Cardiac muscle cell (in vitro differentiated cells and primary cell): ENCODE measurements at places on chromosomes 4 and X.

DNA sequence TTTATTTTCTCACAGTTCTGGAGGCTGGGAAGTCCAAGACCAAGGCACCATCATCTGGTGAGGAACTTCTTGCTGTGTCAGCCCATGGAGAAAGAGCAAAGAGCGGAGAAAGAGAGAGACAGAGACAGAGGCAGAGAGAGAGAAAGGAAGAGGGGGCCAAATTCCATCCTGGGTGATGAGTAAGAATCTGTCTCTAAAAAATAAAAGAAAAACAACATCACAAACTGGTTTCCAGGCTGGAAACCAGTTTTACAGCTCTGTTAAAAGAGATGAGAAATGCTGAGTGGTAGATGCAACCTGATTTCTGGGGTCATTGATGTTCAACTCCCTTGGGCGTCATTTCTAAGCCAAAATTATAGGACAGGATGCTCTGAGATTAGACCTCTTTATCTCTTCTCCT lies 72.9 kb downstream of the SHOX start:
- no peak overlapping the region for H3K4me3 ChIP-seq
- no peak for DNase-seq
- no peaks in the 10 kb centered on the region for H3K4me1 ChIP-seq
- no peaks in the 10 kb centered on the region for H3K36me3 ChIP-seq

GRCh38 chrX:39930786-39931528 lies 166.8 kb downstream of the BCOR start:
- no peak overlapping the region for H3K4me3 ChIP-seq
- no peak for DNase-seq

- peak overlapping the region; percentile 93 for H3K27ac ChIP-seq
- peak overlapping the region; percentile 15 for H3K4me3 ChIP-seq
- H3K27me3 ChIP-seq: no peaks in the 10 kb centered on the region
- no peaks in the 10 kb centered on the region for H3K36me3 ChIP-seq
- peak; percentile 14 for DNase-seq
These were observed 3.4 kb downstream of the ABHD18 start for GRCh38 chr4:127968586-127968985.

GRCh38 chr4:176967586-176967985 lies 174.9 kb upstream of the VEGFC start:
- H3K27ac ChIP-seq: no peak overlapping the region
- no peaks in the 10 kb centered on the region for H3K36me3 ChIP-seq
- no peak for DNase-seq
- no peak overlapping the region for H3K4me3 ChIP-seq
- H3K4me1 ChIP-seq: peaks cover 8% of the 10 kb centered on the region

- no peak overlapping the region for H3K27ac ChIP-seq
- H3K27me3 ChIP-seq: no peaks in the 10 kb centered on the region
- H3K36me3 ChIP-seq: no peaks in the 10 kb centered on the region
- no peak for DNase-seq
These were observed 18.5 kb upstream of the TET2 start for GRCh38 chr4:105128208-105128607.

GRCh38 chrX:10769696-10770619 lies 149.6 kb upstream of the MID1 start:
- no peaks in the 10 kb centered on the region for H3K36me3 ChIP-seq
- H3K4me1 ChIP-seq: no peaks in the 10 kb centered on the region
- DNase-seq: peak; percentile 47
- H3K4me3 ChIP-seq: no peak overlapping the region

DNA sequence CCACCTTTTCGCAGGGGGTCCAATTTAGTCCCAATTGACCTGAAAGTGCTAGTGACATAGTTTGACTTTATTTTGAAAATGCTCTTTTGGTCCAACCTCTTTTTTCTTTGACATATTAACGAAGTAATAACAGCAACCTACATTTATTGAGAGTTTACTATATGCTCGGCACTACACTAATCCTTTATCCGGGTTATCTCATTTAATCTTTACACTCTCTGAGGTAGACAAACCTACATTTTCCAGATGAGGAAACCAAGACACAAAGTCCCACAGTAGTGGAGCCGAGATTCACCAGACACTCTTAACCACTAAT lies 307 bp upstream of the ATRX start:
- peak overlapping the region; percentile 98 for H3K27ac ChIP-seq
- H3K4me1 ChIP-seq: no peaks in the 10 kb centered on the region
- H3K36me3 ChIP-seq: no peaks in the 10 kb centered on the region
- H3K4me3 ChIP-seq: peak overlapping the region; percentile 63

DNA sequence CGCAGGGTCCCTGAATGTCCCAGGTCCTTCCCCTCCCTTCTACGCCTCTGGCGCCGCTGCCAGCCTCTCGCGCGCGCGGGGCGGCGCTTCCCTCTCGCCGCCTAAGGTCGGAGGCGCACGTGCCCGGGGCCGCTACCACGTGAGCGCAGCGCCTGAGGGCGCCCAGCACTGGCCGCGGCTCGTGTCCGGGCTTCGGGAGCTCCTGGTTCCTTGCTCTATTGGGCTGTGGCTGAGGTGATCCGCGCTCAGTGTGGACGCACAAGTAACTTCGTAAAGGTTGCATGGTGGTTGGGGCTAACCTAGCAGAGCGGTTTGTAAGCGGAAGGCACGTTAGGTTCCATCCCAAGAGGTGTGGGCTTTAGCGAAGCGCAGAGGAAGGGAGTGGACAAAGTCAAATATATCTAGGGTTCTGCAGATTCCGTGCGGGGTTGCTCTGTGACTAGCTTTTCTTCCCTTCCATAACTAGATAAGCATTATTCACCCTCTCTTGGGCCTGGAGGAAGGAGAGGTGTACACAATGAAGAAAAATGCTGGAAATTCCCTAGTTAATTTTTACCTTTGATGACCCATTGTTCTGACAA lies 1.8 kb downstream of the TLL1 start:
- peaks cover 8% of the 10 kb centered on the region for H3K4me1 ChIP-seq
- no peak overlapping the region for H3K27ac ChIP-seq
- no peaks in the 10 kb centered on the region for H3K36me3 ChIP-seq
- H3K27me3 ChIP-seq: peaks cover 65% of the 10 kb centered on the region
- peak overlapping the region; percentile 44 for H3K4me3 ChIP-seq

GRCh38 chr4:96145601-96146000 lies 305.7 kb downstream of the PDHA2 start:
- no peaks in the 10 kb centered on the region for H3K4me1 ChIP-seq
- H3K27ac ChIP-seq: no peak overlapping the region

DNA sequence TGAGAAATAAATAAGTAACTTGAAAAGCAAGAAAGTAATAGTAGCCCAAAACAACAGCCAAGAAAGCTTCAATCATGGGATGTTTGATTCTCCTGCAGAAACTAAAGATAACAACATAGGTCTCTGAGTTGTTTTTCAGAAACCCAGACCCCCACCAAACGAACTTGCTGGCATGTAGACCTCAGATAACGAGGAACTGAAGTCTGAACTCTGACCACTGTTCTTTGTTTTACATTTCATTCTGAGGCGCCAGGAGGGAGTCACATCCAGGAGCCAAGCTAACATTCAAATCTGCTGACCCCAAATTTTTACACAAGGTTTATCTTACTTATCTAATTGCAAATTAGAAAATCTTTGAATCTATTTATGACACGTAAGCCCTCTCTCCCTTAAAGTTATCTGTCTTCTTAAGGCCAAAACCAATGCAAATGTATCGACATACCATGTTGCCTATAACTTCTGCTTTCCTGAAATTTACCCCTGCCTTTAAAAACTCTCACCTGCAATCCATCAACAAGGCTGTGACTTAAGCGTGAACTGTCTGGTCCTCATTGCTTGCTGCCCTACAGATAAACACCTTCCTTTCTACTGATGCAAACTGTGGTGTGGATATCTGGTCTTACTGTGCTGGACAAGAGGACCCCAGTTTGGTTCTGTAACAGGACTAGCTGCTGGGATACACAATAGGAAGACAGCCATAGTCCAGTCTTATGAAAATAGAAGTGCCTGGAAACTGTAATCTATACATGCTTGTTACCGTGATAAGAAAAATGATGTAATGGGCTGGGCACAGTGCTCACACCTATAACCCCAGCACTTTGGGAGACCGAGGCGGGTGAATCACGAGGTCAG lies 37.5 kb upstream of the NEIL3 start:
- H3K4me3 ChIP-seq: no peak overlapping the region
- DNase-seq: no peak
- no peaks in the 10 kb centered on the region for H3K36me3 ChIP-seq
- no peaks in the 10 kb centered on the region for H3K27me3 ChIP-seq
- peaks cover 17% of the 10 kb centered on the region for H3K4me1 ChIP-seq
- peak overlapping the region; percentile 11 for H3K27ac ChIP-seq

DNA sequence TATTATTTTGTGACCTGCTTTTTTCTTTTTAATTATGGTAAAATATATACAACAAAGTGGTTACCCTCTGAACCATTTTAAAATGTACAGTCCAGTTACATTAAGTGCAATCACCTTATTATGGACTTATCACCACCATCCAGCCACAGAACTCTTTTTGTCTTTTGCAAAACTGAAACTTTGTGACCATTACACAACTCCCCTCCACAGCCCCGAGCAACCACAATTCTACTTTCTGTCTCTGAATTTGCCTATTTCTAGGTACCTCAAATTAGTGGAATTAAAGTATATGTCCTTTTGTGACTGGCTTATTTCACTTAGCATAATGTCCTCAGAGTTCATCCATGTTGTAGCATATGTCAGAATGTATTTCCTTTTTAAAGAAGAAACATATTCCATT lies 39.3 kb upstream of the WWC2 start:
- no peak overlapping the region for H3K4me3 ChIP-seq
- no peak overlapping the region for H3K27ac ChIP-seq
- H3K4me1 ChIP-seq: no peaks in the 10 kb centered on the region
- H3K36me3 ChIP-seq: no peaks in the 10 kb centered on the region
- DNase-seq: no peak

DNA sequence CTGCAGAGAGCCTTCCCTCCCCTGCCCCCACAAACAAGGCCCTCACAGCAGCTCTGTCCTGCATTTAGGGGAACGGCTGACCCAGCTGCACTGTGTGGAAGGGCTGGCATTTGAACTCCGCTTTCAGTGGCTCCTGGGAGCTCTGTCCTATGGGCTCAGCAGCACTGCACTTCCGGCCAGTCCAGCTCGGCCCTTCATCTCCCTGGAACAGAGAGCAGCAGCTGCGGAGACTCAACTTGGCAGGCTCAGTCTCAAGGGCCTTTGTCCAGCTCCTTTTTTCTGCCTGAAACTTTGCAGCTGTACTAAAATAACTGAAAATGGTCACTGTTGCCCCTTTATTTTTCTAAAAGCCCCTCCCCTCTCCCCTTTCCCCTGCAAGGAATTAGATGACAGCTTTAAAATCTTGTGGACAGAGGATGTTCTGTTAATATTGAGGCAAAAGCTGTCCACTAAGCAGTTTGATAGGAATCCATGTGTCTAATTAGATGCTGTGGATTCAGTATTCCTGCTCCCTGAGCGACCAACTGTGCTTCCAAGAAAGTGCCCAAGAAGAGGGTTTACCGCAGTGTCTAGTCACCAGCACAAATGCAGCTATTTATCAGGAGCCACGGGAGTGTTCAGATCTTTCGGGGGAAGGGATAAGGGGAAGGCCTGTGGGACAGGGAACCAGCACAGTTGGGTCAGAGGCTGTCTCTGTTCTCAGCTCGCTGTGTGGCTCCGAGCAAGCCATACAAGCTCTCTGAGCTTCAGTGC lies 133.1 kb downstream of the AFAP1 start:
- H3K4me1 ChIP-seq: peaks cover 29% of the 10 kb centered on the region
- peaks cover 7% of the 10 kb centered on the region for H3K36me3 ChIP-seq
- H3K27me3 ChIP-seq: no peaks in the 10 kb centered on the region
- no peak overlapping the region for H3K4me3 ChIP-seq

DNA sequence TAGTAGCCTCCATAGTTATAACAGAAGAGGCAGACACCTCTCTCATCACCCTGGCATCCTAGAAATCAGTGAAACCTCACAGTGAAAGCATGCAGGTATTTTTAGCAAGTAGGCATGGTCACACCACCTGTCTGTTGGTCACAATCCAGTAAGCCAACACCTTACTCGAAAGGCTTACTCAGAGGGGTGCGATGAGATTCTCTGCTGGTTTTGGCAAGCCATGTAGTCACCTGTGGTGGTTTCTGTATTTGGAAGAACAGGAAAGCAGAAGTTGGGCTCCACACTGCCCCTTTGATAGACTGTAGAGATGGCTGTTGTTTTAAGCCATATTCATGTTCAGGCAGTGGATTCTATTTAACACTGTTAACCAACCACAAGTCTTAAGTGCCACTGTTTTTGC lies 134.7 kb downstream of the DCLK2 start:
- no peak overlapping the region for H3K27ac ChIP-seq
- no peak overlapping the region for H3K4me3 ChIP-seq
- no peaks in the 10 kb centered on the region for H3K27me3 ChIP-seq

- H3K36me3 ChIP-seq: no peaks in the 10 kb centered on the region
- no peak for DNase-seq
- no peaks in the 10 kb centered on the region for H3K4me1 ChIP-seq
- no peak overlapping the region for H3K4me3 ChIP-seq
These were observed 680.3 kb upstream of the DIAPH2 start for GRCh38 chrX:96004386-96004785.

- no peaks in the 10 kb centered on the region for H3K4me1 ChIP-seq
- H3K36me3 ChIP-seq: no peaks in the 10 kb centered on the region
- H3K27me3 ChIP-seq: peaks cover 6% of the 10 kb centered on the region
- no peak for DNase-seq
These were observed 6.9 kb upstream of the CXCL1 start for GRCh38 chr4:73862322-73862721.

DNA sequence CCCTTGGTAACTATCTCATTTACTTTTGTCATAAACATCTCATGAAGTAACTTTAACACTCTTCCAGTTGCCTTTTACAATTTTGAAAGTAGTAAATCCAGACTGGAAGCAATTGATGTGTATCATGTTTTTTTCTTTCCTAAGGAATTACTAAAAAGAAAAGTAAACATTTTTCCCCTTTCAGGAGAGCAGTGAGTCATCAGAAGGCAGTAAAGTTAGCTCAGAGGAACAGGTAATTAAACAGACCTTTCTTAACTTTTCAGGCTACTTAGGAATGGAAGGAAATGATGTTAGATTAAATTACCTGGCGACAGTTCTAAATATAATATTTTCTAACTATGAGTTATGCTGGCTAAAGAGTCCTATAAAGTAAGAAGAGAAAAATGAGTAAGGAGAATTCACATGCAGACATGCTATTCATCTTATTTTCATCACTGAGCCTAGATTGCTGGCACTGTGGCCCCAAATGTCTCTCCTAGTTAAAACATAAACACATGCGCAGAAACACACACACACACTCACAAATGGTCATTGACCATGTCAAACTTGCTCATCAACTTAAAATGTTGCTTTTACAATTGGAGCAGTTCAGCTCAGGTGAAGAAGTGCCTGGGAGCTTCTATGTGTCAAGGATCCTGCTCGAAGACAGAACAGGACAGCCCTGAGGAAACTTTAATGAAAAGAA lies 9.3 kb downstream of the DMP1 start:
- H3K27me3 ChIP-seq: no peaks in the 10 kb centered on the region
- H3K36me3 ChIP-seq: no peaks in the 10 kb centered on the region
- no peak overlapping the region for H3K4me3 ChIP-seq
